Dermis lymphatic vessel endothelial cell (primary cell): ENCODE measurements at places on chromosomes 7 and 10. TPM values are rescaled to one million over a fixed set of nuclear protein-coding genes. Genes with fewer than 3 reads are reported as not detected.

The ANKRD1 gene
- 92.0 and 289 TPM in 2 replicates for total RNA-seq

The GJD4 gene
- not detected in 2 replicates for total RNA-seq

The ZNF853 gene
- total RNA-seq = 1.6 and 5.2 TPM in 2 replicates

The TRIM4 gene
- 17.4 and 23.2 TPM in 2 replicates for total RNA-seq

The STEAP1B gene
- total RNA-seq = 2.9 TPM in 2 replicates

The FFAR4 gene
- not detected in 2 replicates for total RNA-seq

The IL6 gene
- total RNA-seq = 0.17 and 0.54 TPM in 2 replicates

The UPK3B gene
- total RNA-seq = 0.11 and 0.17 TPM in 2 replicates
